ENCODE measurements at places on chromosomes 1 and 21. TPM values are rescaled to one million over a fixed set of nuclear protein-coding genes. Genes with fewer than 3 reads are reported as not detected.

TMEM61 gene
- polyA plus RNA-seq = 0.64 TPM

LELP1 gene
- not detected for polyA plus RNA-seq

GRCh38 chr1:71083271-71083670 lies 2.4 kb upstream of the ZRANB2 start:
- no peak for DNase-seq

DNA sequence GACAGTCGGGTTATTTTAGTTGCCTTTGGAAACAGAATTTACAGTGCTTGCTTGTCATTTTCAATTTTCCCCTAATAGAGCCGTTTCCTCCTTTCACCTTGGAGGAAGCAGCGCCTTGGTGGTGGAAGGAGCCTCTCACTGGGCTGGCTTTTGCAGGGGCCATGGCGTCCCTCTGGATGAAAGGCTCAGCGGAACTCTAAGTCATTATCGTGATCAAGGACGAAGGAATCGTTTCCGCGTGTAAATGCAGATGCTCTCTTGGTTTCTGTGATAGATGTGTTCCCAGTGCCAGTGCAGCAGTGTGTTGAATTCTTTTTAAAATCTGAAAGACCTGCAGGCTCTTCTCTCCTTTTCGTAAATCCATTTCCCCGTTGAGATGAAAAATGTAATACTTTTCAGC lies 126.2 kb upstream of the LMO4 start:
- no peak for DNase-seq

DNA sequence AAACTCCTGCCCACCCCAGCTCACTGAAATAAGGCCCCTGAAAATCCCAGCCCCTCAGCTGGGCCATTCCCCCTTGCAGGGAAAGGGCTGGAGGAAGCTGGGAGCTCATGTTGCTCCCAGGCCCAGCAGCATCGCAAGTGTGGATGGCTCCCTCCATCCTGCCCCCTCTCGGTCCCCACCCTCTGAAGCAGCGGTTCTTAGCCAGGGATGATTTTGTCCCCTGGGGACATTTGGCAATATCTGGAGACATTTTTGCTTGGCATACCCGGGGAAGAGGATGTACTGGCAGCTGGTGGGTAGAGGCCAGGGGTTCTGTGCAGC lies 56.8 kb downstream of the PSMG1 start:
- DNase-seq = no peak

DNA sequence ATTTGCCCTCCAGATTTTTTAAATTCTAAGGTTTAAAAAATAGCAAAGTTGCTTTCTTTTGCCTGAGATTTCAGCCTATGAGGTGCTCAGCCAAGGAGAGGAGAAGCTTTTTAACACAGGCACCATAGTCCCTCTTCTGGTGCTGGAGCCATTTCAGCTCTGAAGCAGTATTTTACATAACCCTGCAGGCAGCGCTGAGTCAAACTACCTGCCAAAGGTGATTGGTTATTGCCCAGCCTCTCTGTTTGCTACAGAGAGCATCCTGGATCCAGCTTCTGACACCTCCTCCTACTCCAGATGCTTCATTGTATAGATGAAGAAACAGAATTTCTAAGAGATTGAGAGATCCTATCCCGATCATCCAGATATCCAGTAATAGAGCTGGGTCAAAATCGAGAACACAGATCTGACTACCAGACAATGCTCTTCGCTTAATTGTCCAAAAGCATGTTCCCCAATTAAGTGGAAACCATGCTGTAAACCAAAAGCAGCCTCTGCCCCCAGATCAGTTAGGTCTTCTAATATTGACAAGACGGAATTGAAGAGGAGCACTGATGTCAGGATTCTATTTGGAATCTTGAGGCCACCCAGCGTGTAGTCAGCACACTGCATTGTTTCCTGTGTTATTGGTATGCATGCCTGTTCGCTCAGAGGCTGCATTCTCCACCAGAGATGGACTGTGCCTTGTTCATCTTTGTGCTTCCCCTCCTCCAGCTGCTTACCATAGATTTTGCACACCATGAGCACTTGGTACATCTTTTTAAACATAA lies 22.1 kb downstream of the RGS8 start:
- DNase-seq = no peak

- DNase-seq = no peak
These were observed 35.9 kb downstream of the CNST start for GRCh38 chr1:246602194-246602593.

S100A7 gene
- polyA plus RNA-seq = not detected

- no peak for DNase-seq
These were observed 290.0 kb downstream of the SETD4 start for GRCh38 chr21:35770101-35770945.

GRCh38 chr1:2882966-2883696 lies 81.6 kb upstream of the TTC34 start:
- DNase-seq = peak; percentile 68

ARV1 gene
- polyA plus RNA-seq = 24.6 TPM

- DNase-seq = no peak
These were observed 107.7 kb downstream of the ITSN1 start for GRCh38 chr21:33750017-33750416.

- no peak for DNase-seq
These were observed 11.0 kb downstream of the RIT1 start for GRCh38 chr1:155900161-155900560.

- DNase-seq = no peak
These were observed 51.6 kb upstream of the SPATA6 start for GRCh38 chr1:48523558-48523957.

DNA sequence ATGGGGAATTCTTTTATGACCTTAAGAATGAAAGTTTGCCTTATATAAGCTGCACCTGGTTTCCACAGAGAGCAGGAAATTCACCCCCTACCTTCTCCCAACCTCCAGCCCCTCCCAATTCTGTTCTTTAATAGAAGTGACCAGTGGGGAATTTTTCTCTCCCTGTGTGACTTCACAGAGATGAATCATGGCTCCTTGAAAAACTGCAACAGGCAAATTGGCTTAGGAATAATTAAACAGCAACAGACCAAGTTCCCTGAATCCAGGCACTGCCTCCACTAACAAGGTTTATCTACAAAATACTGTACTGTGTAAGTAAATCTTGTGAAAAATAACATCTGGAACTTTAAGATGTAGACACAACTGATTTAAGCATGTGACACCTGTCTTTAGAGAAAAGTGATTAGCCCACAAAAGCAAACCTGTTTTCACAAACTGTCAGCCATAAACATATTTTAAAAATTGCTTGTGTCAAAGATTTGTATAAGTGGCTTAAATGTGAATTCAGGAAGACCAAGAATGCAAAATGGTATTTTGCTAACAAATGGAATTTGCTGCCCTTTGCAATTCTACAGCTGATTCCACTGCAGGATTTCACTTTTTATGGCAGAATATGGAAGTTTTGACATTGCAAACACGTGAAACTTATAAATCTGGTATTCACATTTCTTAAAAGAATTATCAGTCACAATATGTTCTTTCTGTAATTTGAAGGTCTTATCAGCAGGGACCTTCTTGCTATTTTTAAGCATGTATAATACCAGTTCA lies 54.0 kb downstream of the ALG14 start:
- DNase-seq = no peak

DNA sequence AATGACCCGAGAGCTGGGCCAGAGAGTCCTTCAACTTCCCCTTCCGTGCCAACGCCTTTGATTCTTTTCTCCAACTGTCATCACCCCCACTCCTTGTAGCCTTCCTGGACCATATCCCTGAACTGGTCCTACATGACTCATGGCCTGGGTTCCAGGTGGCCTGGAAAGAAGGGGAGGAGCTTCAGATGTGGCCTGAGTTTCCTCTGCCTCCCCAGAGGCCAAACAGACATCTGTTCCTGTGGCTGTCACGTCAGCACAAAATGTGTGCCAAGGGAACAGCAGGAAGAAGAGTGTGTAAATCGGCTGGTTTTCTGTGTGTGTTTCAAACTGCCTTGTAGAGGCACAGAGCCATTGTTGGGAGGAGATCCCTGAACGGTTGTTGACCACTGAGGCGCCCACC lies 24.9 kb upstream of the KIRREL1 start:
- DNase-seq = no peak

CCDC17 gene
- 2.1 TPM for polyA plus RNA-seq

DNA sequence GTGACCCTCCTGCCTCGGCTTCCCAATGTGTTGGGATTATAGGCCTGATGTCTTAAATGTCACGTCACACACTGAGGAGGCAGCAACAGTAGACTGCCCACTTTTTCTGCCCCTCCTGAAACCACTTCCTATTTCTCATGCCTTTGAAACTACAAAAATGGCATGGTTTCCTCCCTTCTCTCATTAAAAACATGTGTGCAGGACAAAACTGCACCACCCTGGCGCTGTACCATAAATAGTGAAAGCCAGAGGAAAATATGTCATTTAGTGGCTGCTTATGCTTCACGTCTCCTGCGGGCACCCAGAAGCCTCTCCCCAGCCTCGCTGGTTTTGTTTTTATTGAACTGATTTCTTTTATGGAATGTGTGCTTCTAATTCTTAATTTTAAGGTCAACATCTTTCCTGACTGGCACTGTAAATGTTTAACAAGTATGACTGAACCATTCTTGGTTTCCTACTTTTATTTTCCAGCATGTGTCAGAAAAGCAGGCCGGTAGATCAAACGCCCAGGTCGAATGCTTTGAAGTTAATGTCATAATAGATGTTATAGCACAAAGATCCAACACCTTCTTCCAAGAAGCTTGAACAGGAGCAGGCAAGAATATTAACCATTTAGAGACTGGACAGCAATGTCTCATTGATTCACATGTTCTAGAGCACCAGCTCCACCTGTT lies 59.6 kb upstream of the C1orf87 start:
- no peak for DNase-seq

GRCh38 chr1:153250166-153250565 lies 9.3 kb upstream of the LORICRIN start:
- DNase-seq = no peak

- DNase-seq = no peak
These were observed 132.4 kb upstream of the TIAM1 start for GRCh38 chr21:31476263-31477022.

FCRL6 gene
- 0.33 TPM for polyA plus RNA-seq

GRCh38 chr1:176517484-176517883 lies 54.5 kb downstream of the PAPPA2 start:
- no peak for DNase-seq

GRCh38 chr21:40575976-40576375 lies 271.0 kb downstream of the DSCAM start:
- no peak for DNase-seq

DNA sequence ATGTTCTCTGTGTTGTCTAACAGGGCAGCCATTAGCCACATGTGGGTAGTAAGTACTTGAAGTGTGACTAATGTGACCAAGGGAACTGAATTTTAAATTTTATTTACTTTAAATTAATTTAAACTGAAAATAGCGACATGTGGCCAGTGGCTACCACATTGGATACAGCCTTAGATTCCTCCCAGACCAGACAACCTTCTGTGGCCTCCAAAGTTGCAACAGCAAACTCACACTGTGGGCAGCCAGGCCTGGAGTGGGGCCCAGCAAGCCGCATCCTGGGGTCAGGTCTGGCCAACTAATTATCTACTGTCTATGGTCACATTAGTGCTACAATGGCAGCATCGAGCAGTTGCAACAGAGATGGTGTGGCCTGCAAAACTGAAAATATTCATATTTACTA lies 11.7 kb downstream of the EIF2D start:
- no peak for DNase-seq

DNA sequence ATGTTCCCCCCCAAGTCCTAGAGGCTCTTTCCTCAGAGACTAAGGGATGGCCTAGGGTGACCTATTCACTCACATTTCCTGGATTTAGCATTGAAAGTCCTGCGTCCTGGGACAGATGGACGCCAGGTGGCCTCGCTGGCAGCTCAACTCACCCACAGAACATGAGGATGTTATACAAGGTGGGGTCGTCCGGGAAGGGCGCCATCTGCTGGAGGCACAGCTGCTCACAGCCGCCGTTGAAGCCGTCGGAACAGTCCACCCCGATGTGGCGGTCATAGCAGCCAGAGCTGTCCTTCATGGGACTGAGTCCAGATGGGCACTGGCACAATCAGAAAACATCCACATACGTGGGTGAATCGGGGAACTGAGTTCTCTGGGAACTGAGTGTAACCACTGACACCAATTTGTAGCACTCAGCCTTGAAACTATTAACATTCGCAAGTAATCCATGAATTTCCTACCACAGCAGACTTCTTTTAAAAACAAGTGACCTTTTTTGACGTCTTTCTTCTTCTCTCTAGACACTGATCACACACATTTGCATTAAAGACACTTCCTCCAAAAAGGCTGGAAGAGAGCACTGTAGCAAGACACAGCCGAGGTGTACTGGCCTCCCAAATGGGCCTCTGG lies 215.4 kb downstream of the ASTN1 start:
- peak; percentile 61 for DNase-seq

DNA sequence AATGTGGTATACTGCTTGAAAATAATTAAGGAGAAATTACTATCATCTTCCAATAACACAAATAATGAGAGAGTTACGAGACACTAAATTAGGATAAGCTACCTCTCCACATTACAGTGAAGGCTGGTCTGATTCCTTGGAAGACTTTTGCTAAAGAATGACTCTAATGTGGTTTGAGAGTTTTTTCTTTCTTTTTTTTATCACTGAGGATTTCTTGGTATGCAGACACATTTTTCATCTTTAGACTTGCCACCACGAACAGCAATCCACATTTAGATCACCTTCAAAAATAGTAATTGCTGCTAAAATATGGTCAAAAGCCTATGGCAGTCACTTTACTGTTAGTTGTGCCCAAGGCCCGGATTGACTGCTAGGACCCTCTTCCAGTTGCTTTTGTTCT lies 16.6 kb upstream of the TMEM35B start:
- DNase-seq = no peak

GRCh38 chr1:153343811-153344717 lies 4.6 kb downstream of the PGLYRP4 start:
- DNase-seq = no peak

GRCh38 chr1:47424336-47424982 lies 8.4 kb downstream of the FOXE3 start:
- DNase-seq = no peak

- no peak for DNase-seq
These were observed 20.4 kb downstream of the LEPR start for GRCh38 chr1:65440915-65441314.

DNA sequence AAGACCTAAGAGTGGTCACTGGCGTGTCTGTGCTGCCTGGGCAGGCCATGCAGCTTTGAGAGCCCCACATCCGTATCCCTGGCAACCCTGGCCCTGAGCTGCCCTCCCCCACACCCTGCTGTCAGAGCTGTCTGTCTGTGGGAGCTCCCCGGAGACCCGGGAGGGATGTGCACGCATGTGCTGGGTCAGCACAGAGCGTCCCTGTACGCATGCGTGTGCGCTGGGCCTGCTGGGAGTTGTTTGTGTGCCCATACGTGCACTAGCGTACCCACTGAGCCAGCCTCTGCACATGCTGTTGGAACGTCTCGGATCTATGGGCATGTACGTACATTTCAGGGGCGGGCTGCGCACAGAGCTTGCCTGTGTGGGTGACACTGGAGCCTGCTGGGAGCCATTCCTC lies 89.3 kb downstream of the EPHB2 start:
- no peak for DNase-seq

Data from renal pelvis (tissue), 12 donors.